ENCODE measurements at places on chromosomes 1 and 21.

DNA sequence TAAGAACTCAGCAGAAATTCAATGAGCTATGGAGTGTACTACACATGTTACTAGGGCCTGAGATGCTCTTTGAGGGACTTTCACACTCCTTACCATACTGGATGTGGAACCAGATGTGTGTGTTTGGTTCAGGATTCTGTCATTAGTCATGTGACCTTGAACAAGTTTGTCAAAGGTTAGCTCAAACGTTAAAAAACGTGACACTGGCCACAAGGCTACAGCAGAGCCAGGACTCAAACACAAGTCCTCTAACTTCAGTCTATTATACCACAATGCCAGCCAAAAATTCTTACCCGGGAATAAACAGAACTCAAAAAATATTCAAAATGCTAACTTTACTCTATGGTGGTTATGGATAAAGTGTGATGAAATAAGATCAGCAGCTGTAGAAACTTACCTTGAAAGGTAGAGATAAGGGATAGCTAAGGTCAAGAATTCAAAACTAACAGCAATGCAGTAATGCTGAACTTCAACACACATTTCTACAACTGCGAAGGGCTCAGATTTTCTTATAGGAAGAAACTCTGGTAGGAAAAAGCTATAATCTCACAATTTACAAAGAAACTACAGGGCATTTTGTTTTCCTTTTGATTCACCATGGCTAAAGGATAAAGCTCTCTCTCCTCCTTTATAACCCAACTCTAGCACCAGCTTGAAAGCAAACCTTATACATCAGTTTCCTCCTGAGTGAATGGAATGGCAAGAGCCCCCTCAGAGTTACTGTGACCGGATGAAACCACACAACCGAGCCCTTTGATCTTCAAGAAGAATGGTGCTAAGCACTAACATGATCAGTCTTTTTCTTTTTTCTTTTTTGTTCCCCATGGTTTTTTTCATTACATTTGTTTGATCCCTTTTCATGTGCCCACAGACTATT is 233.9 kb downstream of the SLC45A1 start:
- DNase-seq = no peak

- DNase-seq = no peak
Observed at GRCh38 chr1:36304521-36304920, 1.6 kb upstream of the SH3D21 start.

DNA sequence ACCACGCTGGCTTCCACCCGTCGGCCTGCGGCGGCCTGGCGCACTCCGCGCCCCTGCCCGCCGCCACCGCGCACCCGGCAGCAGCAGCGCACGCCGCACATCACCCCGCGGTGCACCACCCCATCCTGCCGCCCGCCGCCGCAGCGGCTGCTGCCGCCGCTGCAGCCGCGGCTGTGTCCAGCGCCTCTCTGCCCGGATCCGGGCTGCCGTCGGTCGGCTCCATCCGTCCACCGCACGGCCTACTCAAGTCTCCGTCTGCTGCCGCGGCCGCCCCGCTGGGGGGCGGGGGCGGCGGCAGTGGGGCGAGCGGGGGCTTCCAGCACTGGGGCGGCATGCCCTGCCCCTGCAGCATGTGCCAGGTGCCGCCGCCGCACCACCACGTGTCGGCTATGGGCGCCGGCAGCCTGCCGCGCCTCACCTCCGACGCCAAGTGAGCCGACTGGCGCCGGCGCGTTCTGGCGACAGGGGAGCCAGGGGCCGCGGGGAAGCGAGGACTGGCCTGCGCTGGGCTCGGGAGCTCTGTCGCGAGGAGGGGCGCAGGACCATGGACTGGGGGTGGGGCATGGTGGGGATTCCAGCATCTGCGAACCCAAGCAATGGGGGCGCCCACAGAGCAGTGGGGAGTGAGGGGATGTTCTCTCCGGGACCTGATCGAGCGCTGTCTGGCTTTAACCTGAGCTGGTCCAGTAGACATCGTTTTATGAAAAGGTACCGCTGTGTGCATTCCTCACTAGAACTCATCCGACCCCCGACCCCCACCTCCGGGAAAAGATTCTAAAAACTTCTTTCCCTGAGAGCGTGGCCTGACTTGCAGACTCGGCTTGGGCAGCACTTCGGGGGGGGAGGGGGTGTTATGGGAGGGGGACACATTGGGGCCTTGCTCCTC is 1.9 kb downstream of the OLIG2 start:
- DNase-seq = no peak

- DNase-seq = no peak
Observed at GRCh38 chr1:236143104-236143948, 987 bp downstream of the GPR137B start.

- DNase-seq = no peak
Observed at GRCh38 chr1:54120698-54121481, 31.9 kb downstream of the CDCP2 start.

- no peak for DNase-seq
Observed at GRCh38 chr1:214066190-214066589, 78.4 kb downstream of the PROX1 start.

DNA sequence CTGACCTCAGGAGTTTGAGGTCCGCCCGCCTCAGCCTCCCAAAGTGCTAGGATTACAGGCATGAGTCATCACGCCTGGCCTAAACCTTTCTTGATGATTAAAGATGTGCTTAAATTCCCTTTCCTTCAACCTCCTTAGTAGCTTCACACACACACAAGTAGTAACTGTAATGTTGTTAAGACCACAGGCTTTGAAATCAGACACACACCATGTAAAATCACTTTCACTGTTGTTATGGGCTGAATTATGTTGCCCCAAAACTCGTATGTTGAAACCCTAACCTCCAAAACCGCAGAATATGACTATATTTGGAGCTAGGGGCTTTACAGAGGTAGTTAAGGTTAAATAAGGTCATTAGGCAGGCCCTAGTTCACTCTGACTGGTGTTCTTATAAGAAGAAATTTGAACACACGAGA is 180.2 kb downstream of the NR5A2 start:
- no peak for DNase-seq

GRCh38 chr1:226990133-226990716 is 50.1 kb downstream of the COQ8A start:
- DNase-seq = no peak

GRCh38 chr1:182217071-182217470 is 155.6 kb upstream of the ZNF648 start:
- DNase-seq = no peak

DNA sequence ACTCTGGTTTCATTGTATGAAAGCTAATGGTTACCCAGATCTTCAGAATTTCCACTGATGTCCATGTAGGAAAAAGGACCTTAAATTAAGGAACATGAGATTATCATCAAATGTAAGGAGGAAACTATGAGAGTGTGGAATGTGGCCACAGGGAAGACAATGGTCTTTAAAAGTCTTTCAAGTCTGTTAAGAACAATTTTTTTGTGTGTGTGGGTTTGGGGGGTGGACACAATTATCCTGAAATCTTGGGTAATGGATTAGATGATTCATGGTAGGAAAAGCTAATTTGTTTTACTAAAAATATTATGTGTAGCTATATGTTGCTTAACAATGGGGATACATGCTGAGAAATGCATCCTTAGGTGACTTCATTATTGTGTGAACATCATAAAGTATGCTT is 72.9 kb downstream of the PLA2G4A start:
- no peak for DNase-seq

GRCh38 chr1:17306407-17306806 is 1.6 kb upstream of the PADI4 start:
- DNase-seq = no peak

DNA sequence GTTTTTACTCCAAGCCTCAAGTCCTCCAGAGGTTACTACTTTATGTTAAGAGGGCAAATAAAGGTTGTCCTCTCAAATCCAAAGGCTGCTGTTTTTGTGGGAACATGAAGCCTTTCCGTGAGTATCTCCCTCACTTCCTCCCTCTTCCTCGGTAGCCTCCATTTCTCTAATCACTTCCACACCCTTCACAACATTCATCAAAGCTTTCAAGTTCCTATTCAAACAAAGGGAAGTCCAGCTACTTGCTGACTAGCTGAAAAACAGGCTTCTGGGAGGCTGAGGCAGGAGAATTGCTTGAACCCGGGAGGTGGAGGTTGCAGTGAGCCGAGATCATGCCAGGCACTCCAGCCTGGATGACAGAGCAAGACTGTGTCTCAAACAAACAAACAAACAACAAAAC is 6.6 kb upstream of the CD48 start:
- DNase-seq = no peak

DNA sequence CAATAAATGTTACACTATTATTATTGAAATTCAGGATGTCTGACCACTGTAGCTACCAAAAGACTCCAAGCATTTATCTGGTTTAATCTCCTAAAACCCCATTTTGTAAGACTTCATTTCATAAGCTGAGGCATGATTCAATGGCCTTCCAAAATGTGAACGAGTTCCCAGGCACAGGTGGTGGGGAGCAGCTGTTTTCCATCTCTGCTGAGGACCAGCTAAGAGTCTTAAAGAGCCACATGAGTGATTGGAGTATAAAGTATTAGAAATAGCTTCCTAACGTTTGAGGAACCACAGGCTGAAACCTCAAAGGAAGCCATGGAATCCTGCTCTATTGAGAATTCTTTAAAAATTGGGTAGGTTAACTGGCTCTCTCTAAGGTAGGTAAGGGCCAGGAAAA is 44.9 kb downstream of the SEC16B start:
- DNase-seq = no peak

- no peak for DNase-seq
Observed at GRCh38 chr1:204706838-204707509, 21.4 kb upstream of the LRRN2 start.

GRCh38 chr1:31064111-31064717 is 1.3 kb downstream of the PUM1 start:
- DNase-seq = peak; percentile 29

DNA sequence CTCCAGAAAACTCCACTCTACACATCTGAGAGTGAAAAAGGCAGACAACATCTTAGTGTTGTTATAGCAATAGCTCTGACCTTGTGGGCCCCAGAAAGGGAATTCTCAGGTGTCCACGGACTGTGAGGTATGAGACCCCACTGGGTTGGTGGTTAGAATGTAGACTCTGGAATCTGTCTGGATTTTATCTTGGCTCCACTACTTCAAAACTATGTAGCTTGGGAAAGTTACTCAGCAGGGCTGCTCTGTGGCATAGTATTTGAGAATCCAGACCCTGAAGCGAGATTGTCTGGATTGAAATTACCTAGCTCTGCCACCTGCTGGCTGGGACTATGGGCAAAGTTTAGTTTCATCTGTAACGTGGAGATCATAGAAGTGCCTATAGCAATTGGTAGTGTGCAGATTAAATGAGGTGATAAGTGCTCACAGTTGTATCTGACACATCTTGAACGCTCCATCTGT is 25.8 kb downstream of the PRDM2 start:
- no peak for DNase-seq

GRCh38 chr1:92804721-92805201 is 19.9 kb upstream of the EVI5 start:
- DNase-seq = peak; percentile 20

- DNase-seq = no peak
Observed at GRCh38 chr1:227654431-227654830, 80.7 kb downstream of the JMJD4 start.

- DNase-seq = no peak
Observed at GRCh38 chr1:29744684-29745490, 508.6 kb downstream of the PTPRU start.

GRCh38 chr1:53449021-53449420 is 10.2 kb upstream of the DMRTB1 start:
- DNase-seq = no peak

DNA sequence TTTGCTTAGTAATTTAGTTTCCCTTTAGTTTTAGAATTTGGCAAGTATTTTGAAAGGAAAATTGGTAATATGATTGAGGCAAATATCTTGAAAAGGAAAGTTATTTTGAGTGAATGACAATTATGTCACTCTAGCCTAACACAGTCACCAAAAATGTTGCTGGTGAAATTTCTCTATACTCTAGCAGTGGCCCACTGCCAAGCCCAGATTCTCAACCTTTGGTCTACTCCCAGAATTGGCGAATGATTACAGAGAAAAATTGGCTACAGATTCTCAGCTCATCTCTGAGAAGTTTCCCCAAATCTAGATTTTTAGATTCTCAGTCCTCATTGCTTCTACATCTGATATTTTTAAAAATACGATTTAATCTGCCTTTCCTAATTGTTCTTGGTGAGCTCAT is 84.9 kb downstream of the PIGK start:
- DNase-seq = no peak

DNA sequence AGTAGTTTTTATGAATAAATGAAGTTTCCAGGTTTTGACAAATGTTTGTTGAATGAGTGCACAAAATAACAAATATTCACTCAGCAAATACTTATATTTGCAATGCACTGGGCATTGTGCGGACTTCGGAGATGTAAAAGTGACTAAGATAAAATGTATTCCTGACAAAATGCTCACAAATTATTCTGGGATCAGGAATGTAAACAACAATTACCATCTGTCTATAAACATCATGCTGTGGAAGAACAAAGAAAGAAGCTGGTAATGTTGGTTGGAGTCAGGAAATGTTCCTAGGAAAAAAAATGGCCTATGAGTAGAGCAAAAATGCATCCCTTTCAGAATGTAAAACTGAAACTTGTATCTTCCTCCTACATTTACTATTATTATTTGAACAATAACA is 68.5 kb downstream of the CRB1 start:
- DNase-seq = no peak

DNA sequence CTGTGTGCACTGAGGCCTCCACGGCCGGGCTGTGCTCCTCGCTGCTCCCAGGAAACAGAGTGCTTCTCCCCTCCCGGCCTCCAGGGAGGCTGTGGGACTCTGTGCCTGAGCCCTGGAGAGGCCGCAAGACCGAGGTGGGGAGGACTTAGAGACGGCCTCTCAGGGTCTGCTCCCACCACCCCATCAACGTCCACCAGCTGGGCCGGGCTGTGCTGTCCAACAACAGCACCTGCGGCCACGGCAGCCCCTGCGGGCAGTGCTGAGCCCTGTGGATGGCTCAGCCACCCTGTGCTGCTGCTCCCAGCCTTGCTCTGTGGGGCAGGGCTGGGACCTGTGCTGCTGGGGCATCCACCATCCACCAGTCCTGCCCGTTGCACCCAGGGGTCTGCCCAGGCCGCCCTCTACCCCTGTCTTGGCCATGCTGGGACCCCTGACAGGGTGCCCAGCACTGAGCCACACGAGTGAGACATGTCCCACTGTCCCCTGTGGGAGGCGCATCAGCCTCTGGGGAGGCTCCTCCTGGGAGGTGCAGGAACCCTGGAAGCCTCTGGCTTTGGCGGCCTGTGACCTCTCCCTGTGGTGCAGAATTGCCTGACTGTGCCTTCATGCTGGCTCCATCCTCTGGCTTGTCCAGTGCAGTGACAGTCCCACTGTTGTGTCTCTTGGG is 31.2 kb upstream of the LRRC3 start:
- no peak for DNase-seq

- no peak for DNase-seq
Observed at GRCh38 chr1:223242971-223243370, 99.9 kb upstream of the TLR5 start.

GRCh38 chr1:63074321-63074720 is 248.0 kb upstream of the FOXD3 start:
- DNase-seq = no peak

- no peak for DNase-seq
Observed at GRCh38 chr1:155120253-155120652, 7.4 kb upstream of the EFNA1 start.
